ENCODE measurements at places on chromosomes 16 and 17.

DNA sequence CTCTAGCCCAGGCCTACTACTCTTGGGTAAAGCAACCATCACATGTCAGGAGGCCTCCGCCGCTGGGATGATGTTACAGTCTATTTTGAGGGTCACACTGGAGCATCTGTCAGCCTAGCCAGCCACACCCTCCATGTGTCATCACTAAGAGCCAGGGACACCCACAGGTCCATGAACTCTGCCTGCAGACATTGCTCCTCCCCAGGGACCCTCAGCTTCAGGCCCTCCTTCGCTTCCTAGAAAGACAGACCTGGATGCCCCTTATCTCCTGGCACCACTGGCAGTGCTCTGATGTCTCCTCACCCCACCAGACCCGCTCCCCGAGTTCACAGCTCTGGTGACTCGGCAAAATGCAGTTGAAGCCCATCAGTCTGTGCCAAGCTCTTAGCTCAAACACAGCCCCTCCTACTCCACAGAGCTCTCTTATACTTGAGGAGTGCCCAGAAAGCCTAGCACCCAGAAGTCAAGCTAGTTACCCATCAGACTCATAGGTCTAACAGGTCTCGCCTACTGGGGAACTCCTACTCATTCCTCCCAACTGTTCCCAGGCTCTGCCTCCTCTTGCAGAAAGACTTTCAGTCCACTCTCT lies 5.9 kb downstream of the RANBP10 start:
- no peak for DNase-seq

DNA sequence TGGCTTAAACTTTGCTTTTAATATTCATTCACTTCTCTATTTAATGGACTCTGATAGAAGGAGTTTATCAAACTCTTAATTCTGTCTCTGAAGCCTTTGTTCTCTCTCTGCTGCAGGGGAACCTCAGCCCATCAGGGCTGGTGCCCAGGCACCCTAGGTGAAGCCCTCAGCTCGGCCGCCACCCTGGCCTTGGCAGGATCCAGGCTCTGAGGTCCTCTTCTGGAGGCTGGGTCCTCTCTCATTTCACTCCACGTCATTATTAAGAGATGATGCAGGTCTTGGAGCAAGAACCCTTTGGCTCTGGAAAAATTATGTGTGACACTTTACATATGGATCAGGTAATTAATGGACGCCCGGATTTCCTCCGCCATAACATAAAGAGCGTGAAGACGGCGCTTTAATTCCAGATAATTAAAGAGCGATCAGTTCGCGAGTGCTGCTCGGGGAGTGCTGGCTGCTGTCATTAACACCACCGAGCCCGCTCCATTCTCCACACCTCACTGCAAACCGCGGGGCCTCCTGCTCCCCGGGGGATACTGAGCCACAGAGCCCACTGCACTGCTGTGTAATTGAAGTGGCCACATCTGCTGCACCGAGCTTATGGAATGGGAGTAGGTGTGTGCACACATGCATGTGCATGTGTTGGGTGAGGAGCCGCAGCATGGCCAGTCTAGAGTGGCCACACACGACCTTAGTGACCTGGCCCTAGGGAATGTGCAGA lies 259.4 kb upstream of the TNRC6C start:
- no peak for DNase-seq

DNA sequence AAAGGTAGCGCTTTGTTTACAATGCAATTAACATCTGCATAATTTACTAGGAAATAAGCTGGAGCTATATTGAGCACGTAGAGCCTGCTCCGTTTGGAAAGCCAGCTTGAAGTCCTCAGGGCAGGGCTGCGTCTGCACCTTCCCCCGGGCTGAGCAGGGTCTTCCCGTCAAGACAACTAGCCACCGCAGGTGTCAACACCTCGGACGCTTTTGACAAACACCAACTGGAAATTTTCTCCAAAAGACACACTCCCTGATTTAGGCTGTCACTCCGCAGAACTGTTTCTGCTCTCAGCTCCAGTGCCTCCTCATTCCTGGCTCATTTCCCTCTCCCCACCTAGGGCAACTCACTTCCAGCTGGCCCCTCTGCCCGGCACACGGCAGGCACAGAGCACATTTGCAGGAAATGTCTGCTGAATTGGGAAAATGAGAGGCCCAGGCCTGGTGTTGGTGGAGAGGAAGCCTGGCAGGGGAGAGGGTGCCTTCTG lies 170.3 kb downstream of the MAF start:
- no peak for DNase-seq

DNA sequence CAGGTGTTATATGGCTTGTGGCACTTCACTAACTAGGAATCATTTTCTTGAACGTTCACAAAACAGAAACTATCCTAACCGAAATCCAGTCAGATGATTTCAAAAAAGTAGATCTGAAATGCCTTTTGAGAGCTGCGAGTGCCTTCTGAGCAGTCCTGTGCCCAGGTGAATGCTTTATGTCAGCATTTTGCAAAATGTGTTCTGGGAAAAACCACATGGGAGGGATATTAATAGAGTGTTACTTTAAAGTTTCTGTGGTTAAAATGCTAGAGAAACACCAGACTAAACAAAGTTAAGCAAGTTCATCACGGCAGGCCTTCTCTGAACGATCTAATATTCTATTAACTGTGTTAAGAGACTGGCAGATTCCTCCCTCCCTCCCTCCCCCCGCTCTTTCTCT lies 15.8 kb upstream of the RGS9 start:
- no peak for DNase-seq

DNA sequence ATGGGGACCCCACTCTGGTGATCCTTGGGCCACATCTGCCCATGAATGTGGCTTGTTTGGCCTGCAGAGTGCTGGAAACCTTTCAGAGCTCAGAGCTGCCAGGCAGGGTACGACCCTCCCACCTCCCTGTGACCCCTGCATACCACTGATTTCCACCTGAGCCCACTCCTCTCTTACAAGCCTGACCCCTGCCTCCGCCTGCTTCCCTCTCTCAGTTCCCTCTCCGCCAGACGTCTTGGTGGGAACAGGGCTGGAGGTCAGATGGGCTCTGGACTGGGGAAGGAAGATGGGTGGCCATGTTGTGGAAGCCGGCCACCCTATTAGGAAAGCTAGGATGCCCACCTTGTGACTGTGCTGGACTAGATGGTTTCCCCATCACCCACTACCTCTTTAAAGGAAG lies 185.1 kb downstream of the KATNIP start:
- no peak for DNase-seq

DNA sequence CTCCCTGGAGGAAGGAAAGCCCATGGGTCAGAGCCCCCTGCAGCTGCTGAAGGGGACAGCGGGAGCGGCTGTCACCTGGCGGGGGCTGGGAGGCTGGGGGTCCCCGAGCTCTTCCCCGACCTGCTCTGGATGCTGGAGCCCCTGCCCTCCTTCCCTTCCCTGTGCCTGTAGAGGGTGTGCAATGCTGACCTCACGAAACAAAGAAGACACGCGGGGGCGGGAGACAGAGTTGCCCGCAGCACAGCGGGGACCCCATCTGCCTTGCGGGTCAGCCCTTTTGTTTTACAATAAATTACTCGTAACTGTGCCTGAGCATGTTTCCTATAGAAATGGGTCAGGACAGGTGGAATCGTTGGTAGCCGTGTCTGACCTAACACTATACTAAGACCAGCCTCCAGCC lies 6.3 kb downstream of the SECTM1 start:
- DNase-seq = peak; percentile 29

GRCh38 chr16:62036802-62037135 lies 531 bp upstream of the CDH8 start:
- no peak for DNase-seq

- no peak for DNase-seq
Observed at GRCh38 chr17:50483266-50483665, 4.6 kb downstream of the RSAD1 start.

GRCh38 chr16:85387171-85387507 lies 226.0 kb upstream of the GSE1 start:
- no peak for DNase-seq

DNA sequence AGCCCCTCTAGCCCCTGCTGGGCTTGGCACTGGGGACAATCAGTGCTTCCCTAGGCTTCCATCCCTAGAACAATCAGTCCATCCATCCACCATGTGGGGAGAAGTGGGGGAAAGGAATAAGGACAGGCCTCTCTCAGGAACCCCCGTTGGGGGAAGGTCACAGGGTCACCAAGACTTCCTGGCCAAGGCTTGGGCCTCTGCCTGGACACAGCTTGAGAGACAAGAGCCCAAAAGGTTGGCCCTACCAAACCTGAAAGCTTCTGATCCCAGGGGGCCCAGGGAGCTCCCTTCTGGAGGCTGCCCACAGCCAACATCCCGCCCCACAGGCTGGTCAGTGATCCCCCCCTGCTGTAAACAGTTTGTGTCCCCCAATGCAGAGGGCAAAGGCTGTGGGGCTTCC lies 16.2 kb upstream of the MTMR4 start:
- no peak for DNase-seq

GRCh38 chr16:68592466-68593337 lies 52.4 kb upstream of the CDH3 start:
- DNase-seq = no peak

DNA sequence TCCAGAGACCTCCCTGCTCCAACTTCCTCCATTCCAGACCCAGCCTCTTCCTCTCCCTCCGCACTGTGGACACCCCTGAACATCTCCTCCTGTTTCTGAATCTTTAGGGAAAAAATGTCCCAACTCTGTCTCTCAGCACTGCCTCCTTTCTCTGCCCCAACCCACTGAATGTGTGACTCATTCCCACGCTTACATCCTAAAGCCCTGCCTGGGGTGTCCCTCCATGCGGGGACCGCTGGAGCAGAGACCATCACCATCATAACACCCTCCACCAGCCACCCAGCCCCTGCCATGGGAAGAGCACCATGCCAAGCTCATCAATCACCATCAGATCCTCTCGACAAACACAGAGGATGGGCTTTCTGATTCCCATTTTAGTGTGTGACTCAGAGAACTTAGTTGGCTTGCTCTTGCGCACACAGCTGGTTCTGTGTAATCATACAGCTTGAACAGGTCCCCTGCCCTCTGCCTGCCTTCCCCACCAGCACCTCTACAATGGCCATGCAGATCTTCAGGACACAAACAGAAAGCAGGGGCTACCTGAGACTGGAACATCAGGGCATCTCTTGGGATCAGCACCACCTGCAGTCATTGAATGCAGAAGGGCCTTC lies 10.7 kb downstream of the RPRML start:
- no peak for DNase-seq

- DNase-seq = no peak
Observed at GRCh38 chr17:50631195-50631907, 3.3 kb upstream of the ABCC3 start.

- no peak for DNase-seq
Observed at GRCh38 chr17:50260501-50260911, 13.8 kb upstream of the TMEM92 start.

- DNase-seq = no peak
Observed at GRCh38 chr17:57602896-57603295, 142.2 kb downstream of the CCDC182 start.

DNA sequence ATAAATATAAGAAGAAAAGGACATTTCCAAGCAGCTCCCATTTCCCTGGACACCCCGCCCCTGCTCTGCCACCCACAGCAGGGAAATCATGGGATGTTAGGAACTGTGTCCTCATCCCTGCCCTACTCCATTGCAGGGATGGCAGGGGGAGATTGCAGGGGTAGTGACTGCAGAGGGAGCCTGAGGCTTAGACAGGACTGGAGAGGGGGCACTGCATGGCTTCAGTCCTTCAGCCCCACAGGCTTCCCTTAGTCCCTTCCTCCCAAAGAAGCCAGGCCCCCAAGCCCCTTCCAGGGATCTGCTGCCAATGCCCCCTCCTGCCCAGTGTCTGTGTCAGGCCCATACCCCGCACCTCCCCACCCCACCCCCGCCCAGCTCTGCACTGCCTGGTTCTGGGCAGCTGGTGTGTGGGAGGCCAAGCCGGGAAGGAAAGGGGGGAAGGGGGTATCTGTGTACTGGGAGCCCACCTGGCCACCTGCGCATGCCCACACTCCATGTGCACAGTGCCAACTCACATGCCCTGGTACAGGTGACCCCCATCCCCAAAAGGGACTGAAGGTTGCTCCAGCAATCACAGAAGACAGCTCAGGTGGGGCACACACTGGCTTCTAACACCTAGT lies 3.3 kb downstream of the RUNDC3A start:
- no peak for DNase-seq

DNA sequence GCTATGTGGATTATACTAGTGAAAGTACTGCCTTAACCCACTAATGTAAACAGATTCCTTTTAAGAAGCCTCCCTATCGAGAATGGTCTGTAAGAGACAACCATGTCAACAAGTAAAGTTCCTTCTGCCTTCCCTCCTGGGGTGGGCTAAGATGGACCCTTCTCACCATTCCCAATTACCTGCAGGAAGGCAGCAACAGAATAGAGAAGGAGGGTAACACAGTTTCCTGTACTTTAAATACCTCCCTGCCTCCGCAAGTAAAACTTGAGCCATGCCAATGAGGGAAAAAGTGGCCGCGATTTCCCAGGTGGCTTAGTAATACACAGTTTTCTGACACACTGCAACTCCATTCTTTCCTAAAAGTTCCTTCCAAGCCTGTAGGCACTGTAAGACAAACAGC lies 45.2 kb downstream of the TOX3 start:
- DNase-seq = no peak

DNA sequence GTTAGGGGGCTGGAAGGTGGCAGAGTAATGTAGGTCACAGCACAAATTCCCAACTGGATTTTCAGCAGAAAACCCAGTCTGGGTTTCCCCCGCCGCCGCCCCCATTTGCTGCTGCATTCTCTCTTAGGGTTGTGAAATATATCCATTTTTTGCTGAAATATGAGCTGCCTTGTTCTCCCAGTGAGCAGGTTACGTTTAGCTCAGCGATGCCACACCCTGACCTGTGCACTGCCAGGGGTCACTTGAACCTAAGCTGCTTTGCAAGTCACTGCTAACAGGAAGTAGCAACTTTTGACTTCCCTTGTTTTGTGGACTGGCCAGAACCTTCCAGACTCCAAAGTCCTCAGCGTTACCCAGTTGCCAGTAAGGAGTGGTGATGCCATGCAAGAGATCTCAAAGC lies 274.1 kb downstream of the CPPED1 start:
- DNase-seq = no peak

DNA sequence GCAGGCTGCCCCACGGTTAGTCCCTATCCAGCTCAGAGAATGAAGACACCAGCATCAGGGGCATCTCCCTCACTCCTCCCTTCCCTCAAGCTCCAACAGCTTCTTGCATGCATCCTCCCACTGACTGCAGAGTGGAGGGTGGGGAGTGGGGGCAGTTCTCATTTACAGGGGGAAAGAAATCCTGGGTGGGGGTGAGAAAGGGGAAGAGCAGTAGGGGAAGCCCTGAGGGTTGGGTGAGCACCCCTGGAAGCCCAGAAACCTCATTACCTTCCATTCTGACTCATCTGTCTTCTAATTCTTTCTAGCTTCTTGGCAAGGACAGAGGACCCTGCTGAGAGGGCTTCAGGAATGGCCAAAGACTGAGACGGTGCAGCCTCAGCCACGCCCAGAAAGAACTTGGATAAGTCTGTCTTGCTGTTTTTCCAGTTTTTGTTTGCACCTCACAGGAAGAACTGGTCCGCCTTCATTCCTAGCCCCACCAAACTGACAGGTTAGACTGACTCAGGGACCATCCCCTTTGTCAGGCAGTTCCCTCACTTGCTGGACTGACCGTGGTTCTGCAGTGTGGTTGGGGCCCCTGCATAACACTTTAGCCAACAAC lies 52.5 kb upstream of the WSB1 start:
- no peak for DNase-seq

Data from activated T-cell treated with anti-CD3 and anti-CD28 coated beads, Interleukin-2, amount 50 U/mL, for 24 hours (primary cell).